ENCODE measurements at places on chromosomes 4 and X. TPM values are rescaled to one million over a fixed set of nuclear protein-coding genes. Genes with fewer than 3 reads are reported as not detected.

DNA sequence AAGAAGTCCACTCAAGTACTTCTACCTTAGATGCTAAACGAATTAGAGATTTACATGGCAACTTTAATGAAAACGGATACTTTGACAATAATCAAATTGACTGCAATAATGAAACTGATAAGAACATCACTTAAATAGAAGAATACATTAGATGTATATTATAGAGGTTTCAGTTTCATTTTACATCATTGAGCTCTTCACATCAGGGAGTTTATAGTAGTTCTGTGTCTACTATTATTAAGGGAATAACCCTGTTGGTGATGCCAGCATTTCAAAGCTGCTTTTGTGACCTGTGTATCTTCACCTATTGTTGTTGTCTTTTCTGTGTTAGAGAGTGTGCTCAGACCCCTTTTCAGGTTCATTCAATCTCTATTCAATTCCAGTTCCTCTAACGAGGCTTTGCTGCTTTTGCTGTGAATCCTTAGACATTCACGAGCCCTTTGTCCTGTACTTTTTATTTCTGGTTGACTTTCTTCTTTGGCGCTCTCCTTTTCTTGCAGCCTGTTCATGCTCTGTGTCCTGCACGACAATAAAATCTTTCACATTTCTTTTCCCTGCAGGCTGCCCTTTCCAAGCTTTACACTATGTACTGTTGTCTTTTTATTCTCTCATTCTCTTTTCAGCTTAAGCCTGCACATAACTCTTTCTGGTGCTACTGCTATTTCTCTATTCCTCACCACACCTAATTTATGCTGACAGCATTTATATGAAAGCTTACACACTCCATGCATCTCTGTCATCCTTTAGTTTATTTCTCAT, 232.1 kb downstream of the CPE start:
- no peaks in the 10 kb centered on the region for H3K36me3 ChIP-seq
- no peak overlapping the region for H3K4me3 ChIP-seq
- H3K27me3 ChIP-seq: no peaks in the 10 kb centered on the region
- H3K27ac ChIP-seq: no peak overlapping the region
- DNase-seq: no peak
- no peaks in the 10 kb centered on the region for H3K4me1 ChIP-seq

DNA sequence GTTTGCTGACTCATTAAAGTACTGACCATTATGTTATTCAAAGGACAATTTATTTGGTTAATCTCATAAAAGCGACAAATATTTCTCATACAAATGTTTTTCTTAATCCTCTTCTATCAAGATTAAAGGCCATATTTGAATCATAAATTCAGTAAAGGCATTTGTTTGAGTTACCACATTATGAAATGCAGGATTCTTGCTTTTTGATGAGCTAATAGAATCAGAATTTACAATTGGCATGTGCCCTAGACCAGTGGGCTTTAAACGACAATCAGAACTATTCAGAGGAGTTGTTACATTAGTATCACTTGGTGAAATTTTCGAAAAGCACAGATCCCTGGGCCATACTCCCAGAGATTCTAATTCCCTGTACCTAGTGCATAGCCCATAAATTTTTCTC, 55.3 kb downstream of the KLHL4 start:
- H3K27ac ChIP-seq: no peak overlapping the region
- H3K36me3 ChIP-seq: no peaks in the 10 kb centered on the region
- H3K4me1 ChIP-seq: no peaks in the 10 kb centered on the region
- no peaks in the 10 kb centered on the region for H3K27me3 ChIP-seq

DNA sequence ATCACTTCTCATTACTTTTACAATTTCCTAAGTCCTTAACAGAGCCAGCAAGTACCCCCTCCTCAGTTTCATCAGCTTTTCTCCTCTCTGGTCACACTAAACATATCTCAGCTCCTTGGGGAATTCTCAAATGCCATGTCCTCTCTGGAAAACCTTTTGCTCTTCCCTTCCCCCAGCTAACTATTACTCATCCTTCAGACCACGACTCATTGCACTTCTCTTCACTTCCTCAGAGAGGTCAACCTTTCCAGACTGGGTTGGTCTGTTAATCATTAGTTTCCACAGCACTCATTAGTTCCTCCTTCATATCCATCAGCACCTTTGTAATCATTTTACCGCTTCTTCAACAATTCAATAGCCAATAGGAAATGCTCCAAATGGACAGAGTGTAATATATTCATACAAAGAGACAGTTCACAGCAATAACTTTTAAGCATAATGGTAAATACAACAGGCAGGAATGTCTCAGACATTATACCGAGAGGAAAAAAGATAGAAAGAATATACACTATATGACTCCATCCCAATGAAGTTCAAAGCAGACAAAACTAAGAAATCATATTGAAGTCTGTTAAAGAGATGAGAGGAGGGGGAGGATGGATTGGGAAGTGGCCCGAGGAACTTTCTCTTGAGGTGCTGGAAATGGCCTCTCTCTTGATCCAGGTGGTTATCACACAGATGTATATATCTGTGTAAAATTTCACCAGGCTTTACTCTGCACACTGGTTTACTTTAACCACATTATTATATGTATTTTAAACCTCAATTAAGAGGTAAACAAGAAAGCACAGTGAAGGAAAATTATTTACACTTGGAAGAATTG, 39.6 kb downstream of the DDX60L start:
- no peaks in the 10 kb centered on the region for H3K4me1 ChIP-seq
- peaks cover 58% of the 10 kb centered on the region for H3K36me3 ChIP-seq
- H3K4me3 ChIP-seq: no peak overlapping the region
- H3K27ac ChIP-seq: no peak overlapping the region
- no peak for DNase-seq

Gene RHOXF2
- not detected for total RNA-seq

GRCh38 chr4:85717351-85717750, 242.4 kb downstream of the ARHGAP24 start:
- H3K27ac ChIP-seq: no peak overlapping the region
- H3K4me3 ChIP-seq: no peak overlapping the region
- no peaks in the 10 kb centered on the region for H3K27me3 ChIP-seq
- H3K4me1 ChIP-seq: no peaks in the 10 kb centered on the region
- peaks cover 4% of the 10 kb centered on the region for H3K36me3 ChIP-seq

- no peak overlapping the region for H3K27ac ChIP-seq
- no peaks in the 10 kb centered on the region for H3K4me1 ChIP-seq
- no peaks in the 10 kb centered on the region for H3K36me3 ChIP-seq
- DNase-seq: peak; percentile 26
Measured at GRCh38 chrX:107537815-107538214, 88.4 kb downstream of the FRMPD3 start.
